Esophagus squamous epithelium (tissue), 5 donors: ENCODE measurements at places on chromosomes 11 and 22.

DNA sequence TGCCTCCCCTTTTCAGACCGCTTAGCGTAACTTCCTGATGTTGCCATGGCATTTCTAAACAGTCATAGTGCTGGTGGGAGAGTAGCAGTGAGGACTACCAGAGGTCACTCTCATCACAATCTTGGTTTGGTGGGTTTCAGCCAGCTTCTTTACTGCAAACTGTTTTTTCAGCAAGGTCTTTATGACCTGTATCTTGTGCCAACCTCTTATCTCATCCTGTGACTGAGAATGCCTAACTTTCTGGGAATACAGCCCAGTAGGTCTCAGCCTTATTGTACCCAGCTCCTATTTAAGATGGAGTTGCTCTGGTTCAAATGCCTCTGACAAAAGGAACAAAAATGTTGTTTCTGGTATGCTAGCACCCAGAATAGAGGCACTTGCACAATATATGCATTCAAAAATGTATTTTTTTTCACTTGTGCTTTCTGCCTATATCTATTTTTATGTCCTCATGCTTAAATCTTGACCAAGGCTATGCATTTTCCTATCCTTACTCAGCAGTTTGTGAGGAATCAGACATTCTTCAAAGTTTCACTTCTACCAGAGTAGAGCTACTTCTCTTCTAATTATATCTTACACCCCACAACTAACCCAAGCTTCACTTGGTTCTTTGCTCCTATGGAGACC, 16.1 kb upstream of the OR51M1 start:
- DNase-seq: no peak

- no peak for DNase-seq
Observed at GRCh38 chr11:65401073-65401802, 14.8 kb downstream of the FRMD8 start.

GRCh38 chr22:50014655-50015401, 2.3 kb upstream of the IL17REL start:
- no peak for DNase-seq

GRCh38 chr11:10307022-10307399, 2.1 kb downstream of the ADM start:
- DNase-seq: no peak

- DNase-seq: no peak
Observed at GRCh38 chr11:67230406-67230805, 35.9 kb upstream of the GRK2 start.

GRCh38 chr22:31474743-31475142, 14.9 kb downstream of the EIF4ENIF1 start:
- no peak for DNase-seq

- no peak for DNase-seq
Observed at GRCh38 chr11:3120071-3120792, 44.9 kb downstream of the OSBPL5 start.

GRCh38 chr22:50007057-50007511, 5.5 kb downstream of the IL17REL start:
- no peak for DNase-seq

DNA sequence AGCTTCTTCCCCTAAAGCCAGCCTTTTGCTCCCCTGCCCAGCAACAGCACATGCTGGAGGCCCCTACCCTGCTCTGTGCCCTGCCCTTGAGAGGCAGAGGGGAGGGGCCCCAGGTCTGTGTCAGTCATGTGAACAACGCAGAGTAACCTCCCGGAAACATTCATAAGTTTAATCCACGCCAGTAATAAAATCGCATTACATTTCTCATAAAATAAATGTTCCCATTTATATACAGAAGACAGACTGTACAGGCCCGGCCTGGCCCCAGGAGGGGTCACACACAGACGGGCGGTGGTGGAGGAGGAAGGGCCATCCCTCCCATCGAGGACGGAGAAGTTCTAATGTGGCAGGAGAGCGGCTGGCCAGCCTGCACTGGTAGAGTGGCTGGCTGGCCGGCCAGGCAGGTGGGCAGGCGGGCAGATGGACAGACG, 39.5 kb downstream of the LMO1 start:
- DNase-seq: no peak
